ENCODE measurements at places on chromosomes 7 and 10.

GRCh38 chr7:77797734-77798393, 370 bp downstream of the TMEM60 start:
- no peak for DNase-seq

- DNase-seq: no peak
These were observed at the start of gene COL26A1 for GRCh38 chr7:101362334-101363195. Gene COL26A1 (plus strand): TSS chr7:101362875. CDS start chr7:101363033, 158 bp downstream.

GRCh38 chr10:32941357-32941756, 16.7 kb downstream of the ITGB1 start:
- DNase-seq: no peak

GRCh38 chr10:22534849-22535604, 179.4 kb downstream of the PIP4K2A start:
- no peak for DNase-seq

DNA sequence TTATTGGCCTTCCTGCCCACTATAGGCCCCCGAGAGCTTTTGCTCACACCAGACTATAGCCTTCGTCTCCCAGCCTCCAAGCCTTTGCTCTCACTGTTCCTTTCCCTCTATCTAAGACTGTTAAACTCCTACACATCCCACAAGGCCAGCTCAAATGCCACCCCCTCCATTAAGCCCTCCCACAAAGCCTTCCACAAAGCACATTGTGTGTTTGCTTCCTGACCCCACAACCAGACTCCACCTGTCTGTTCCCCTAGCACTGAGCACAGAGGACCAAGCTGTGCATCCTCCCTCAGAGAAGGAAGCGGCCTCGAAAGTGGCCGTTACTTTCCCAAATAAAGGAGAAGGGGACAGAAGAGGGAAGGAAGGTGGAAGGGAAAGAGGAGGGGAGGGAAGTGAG, 1.3 kb downstream of the LOXL4 start:
- no peak for DNase-seq

- no peak for DNase-seq
These were observed 162.2 kb upstream of the FAM3C start for GRCh38 chr7:121558288-121558687.

- no peak for DNase-seq
These were observed 331.3 kb downstream of the PCDH15 start for GRCh38 chr10:54469587-54470323.

GRCh38 chr10:22997096-22997495, 69.2 kb downstream of the ARMC3 start:
- DNase-seq: no peak

- no peak for DNase-seq
These were observed 2.0 kb upstream of the RBP4 start for GRCh38 chr10:93603023-93603422.

GRCh38 chr10:5888351-5888750, 1.3 kb downstream of the ANKRD16 start:
- DNase-seq: no peak

GRCh38 chr10:55024713-55025112, 223.7 kb upstream of the PCDH15 start:
- DNase-seq: no peak

DNA sequence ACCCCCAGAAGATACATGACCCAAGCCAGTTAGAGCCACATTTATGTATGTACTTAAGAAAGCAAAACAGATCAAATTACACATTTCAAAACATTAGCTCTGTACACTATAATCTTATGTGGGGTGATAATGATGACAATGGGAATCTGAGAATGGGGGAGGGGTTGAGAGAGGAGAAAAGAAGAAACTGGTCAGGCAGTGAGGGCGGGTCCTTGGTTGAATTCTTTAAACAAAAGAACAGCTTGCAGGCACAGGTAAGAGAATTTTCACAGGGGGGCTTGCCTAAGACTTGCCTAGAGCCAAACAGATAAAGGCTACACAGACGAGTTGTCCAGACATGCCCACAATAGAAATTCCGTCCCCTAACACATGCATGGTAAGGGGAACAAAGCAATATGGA, 76.8 kb upstream of the PTER start:
- no peak for DNase-seq

DNA sequence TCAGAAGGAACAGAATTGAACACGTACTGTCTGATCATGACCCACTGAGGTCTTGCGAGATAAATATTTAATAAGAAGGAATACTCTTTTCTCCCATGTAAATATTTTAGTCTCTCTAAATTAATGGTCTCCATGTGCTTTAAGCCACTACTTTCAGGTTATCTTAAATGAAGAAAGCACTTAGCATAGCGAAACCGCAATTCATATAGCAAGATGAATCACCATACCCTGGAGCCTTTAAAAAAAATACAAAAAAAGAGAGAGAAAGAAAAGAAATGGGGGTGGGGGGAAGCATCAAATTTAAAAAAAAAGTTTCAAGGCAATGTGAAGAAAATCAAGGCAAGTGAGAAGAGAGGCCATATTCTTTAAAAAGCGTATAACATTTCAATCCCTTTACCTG, 82.5 kb downstream of the CTTNBP2 start:
- no peak for DNase-seq

Data from stimulated activated CD4-positive, alpha-beta T cell treated with anti-CD3 and anti-CD28 coated beads, Interleukin-12 subunit alpha, Interleukin-12 subunit beta, amount 100 ng/mL, for 48 hours (primary cell).